T-helper 9 cell (primary cell): ENCODE measurements at places on chromosomes 5 and 9.

DNA sequence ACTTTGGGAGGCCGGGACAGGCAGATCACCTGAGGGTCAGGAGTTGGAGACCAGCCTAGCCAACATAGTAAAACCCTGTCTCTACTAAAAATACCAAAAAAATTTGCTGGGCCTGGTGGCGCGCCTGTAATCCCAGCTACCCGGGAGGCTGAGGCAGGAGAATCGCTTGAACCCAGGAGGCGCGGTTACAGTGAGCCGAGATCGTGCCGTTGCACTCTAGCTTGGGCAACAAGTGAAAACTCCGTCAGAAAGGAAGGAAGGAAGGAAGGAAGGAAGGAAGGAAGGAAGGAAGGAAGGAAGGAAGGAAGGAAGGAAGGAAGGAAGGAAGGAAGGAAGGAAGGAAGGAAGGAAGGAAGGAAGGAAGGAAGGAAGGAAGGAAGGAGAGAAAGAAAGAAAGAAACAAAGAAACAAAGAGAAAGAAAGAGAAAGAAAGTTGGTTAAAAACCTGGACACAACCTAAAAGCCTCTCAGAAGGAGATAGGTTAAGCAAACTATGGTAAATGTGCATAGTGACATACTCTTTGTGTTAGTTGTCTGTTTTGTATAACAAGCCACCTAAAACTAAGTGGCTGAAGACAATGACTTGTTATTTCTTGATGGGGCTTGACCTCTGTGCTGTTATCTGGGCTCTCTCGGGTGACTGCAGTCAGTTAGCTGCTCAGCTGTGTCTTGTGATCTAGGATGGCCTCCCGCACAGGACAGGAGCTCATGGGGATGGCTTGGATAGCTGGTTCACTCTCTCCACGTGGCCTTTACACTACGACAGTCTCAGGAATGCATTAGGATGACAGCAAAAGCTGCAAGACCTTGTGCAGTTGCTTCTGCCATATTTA, 8.0 kb upstream of the MYO10 start:
- no peak for DNase-seq

- DNase-seq, result no peak
Measured at GRCh38 chr9:124296796-124297550, 39.2 kb downstream of the NEK6 start.

DNA sequence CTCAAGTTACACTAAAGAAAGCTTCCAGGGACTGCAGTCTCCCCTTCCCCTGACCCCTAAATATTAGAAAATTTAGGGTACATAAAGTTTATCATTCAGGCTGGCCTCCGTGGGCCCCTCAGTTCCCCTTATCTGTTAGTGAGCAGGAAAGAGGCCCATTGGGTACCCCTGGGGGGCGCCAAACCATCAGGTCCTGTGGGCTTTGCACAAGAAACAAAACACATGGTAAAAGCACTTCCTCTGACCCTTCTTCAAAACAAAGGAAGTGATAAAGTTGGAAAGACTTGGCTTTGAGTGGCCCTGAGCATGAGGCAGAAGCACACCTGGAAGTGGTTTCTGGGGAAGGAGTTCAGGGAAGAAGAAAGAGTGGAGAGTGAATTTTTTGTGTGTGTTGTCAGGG, 213.0 kb downstream of the SMARCA2 start:
- DNase-seq, result no peak

DNA sequence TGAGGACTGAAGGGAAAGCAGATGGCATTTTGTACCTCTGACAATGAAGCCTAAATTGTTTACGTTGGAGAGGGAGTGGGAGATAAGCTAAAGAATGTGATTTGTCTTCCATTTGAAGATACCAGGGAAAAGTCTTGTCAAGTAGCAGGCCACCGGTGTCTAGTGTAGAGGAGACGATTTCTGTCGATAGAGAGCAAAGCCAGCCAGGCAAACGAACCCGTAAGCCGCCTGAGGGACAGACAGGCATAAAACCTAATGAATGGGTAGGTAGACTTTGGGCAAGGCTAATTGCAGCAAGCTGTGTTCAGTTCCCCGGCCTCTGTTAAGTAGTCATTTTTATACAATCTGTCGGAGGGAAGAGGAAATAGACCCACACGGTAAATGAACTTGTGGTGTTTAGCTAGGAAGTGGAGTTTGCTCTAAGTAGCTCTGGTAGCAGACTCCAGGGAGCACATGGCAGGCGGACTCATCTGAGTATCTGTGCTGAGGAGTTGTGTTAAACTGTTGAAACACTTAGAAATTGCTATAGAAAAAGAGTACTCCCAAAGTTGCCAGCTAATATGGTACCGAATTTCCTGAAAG, 28.8 kb downstream of the SMARCA2 start:
- no peak for DNase-seq

- DNase-seq, result no peak
Measured at GRCh38 chr5:114634967-114635901, 273.4 kb downstream of the KCNN2 start.

- DNase-seq, result no peak
Measured at GRCh38 chr5:38446029-38446522, 110.4 kb downstream of the LIFR start.

DNA sequence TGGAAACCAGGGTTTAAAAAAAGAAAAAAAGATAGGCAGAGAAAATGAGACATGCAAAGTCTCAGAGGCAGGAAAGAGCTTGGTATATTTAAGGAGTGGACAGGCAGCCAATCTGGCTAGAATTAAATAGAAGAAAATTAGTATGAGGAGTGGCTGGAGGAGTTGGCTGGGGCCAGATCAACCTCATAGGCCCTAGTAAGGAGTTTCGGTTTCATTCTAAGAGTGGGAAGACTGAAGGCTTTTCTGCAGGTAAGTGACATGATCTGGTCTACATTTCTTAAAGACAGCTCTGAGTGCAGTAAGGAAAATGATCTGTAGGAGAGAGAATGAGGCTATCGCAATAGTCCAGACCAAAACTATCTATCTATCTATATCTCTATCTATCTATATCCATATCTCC, 27.5 kb downstream of the ADRB2 start:
- DNase-seq, result no peak

DNA sequence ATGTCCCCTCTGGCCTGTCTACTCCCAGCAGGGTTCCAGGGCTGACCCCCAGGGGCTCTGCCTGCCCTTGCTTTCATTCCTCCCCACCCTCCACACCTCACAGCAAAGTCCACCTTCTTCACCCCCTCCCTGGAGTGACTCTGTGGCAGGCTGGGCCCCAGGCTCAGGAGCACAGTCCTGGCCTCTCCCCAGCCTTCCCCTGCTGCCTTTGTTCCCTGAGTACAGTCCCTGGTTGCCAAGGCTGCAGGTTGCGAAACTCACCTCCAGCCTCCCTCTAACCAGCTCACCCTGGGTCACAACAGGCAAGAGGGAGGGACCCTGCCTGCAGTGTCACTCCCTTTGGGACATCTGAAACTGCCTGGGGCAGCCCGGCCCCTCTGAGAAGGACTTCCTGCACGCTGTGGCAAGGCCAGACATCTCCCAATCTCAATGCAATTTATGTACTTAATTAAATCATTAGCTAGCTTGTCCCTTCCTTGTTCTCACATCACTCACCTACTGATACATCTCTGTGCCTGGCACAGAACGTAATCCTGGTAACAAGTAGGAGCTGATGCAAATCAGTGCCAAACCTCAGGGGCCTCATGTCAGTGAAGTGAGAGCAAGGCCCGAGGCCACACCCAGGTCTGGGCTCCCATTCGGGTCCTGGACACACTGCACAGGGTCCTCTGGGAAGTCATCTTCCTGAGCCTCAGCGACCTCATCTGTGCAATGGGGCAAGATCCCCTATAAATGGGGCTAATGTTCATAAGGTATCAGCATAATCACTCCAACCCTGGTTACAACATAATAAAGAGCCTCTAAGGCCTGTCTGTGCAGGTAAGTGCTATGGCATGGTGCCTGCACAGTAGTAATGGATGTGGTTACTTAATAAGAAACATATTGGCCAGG, 27.3 kb upstream of the TRIM14 start:
- DNase-seq, result no peak

DNA sequence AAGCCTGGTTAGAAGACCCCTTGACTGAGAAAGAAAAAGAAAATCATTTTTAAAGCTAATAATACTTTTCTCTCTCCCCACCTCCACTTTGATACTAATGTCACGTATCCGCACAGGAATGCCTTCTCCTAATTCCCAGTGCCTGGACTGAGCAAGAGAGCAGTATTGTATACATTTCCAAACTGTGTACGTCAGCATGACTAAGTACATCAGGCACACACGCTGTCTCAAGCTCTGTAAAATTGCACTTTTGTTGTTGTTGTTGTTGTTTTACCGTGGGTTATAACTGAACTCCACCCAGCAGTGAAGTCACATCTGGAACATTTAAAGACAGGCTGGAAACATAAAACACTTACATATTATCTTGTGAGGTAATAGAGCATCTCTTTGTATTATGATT, 407.6 kb downstream of the DNAH5 start:
- no peak for DNase-seq

- DNase-seq, result no peak
Measured at GRCh38 chr5:151067632-151068432, 13.0 kb downstream of the TNIP1 start.

- no peak for DNase-seq
Measured at GRCh38 chr5:32724526-32724925, 13.4 kb downstream of the NPR3 start.
